ENCODE measurements at places on chromosomes 6 and 20.

- DNase-seq: no peak
Measured at GRCh38 chr6:135274561-135275293, 93.6 kb downstream of the MYB start.

- no peak for DNase-seq
Measured at GRCh38 chr6:140203661-140204147, 829.3 kb upstream of the CITED2 start.

GRCh38 chr6:149513915-149514314 is 29.1 kb upstream of the ZC3H12D start:
- DNase-seq: no peak

- DNase-seq: no peak
Measured at GRCh38 chr6:109793021-109793420, 101.9 kb downstream of the FIG4 start.

GRCh38 chr6:83601119-83601518 is 88.8 kb downstream of the PRSS35 start:
- DNase-seq: no peak

DNA sequence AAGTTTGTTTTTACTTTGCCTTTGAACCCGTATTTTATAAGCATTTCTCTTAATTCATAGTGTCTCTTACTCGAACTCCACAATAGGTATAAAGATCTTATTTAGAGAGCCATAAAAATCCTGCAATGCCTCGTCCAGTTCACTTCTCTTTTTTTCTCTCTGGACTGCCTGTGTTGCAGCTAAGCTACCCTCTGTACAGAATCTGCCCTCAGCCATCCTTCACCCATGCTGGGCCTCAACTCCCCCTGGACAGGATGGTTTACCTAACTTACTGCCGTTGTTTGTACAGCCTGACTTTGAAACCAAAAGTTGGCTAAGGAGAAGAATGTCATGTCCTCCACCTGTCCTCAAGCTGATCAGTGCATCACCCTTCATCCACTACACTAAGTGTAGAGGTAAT is 10.4 kb downstream of the QRSL1 start:
- DNase-seq: no peak

DNA sequence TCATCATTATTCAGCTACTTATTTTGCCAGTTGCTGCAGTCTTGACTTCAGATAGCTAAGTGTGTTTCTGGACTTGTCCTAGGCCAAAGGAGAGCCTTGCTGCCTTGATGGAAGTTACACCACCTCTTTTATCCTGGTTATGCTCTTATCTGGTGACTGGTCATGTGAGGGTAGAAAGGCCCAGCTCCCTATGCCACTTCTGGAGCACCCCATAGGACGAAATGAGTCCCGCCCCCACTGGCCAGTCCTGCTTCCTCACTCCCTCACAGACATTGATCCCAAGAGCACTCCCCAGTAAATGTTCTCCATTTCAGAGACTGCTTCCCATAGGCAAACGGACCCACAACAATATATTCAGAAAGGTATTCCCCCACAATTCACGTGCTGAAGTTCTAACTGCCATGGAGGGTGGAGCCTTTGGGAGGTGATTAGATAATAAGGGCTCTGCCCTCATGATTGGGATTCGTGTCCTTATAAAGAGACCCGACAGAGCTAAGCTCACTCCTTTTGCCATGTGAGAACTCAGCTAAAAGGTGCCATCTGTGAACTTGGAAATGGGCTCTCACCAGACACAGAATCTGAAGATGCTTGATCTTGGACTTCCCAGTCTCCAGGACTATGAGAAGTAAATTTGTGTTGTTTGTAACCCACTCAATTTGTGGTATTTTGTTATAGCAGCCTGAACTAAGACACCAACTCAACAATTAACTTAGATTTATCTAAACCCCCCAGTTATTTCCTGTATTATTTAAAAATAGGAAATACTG is 21.5 kb upstream of the ELOVL2 start:
- DNase-seq: no peak

- DNase-seq: no peak
Measured at GRCh38 chr6:159508931-159509330, 184.1 kb downstream of the SOD2 start.

DNA sequence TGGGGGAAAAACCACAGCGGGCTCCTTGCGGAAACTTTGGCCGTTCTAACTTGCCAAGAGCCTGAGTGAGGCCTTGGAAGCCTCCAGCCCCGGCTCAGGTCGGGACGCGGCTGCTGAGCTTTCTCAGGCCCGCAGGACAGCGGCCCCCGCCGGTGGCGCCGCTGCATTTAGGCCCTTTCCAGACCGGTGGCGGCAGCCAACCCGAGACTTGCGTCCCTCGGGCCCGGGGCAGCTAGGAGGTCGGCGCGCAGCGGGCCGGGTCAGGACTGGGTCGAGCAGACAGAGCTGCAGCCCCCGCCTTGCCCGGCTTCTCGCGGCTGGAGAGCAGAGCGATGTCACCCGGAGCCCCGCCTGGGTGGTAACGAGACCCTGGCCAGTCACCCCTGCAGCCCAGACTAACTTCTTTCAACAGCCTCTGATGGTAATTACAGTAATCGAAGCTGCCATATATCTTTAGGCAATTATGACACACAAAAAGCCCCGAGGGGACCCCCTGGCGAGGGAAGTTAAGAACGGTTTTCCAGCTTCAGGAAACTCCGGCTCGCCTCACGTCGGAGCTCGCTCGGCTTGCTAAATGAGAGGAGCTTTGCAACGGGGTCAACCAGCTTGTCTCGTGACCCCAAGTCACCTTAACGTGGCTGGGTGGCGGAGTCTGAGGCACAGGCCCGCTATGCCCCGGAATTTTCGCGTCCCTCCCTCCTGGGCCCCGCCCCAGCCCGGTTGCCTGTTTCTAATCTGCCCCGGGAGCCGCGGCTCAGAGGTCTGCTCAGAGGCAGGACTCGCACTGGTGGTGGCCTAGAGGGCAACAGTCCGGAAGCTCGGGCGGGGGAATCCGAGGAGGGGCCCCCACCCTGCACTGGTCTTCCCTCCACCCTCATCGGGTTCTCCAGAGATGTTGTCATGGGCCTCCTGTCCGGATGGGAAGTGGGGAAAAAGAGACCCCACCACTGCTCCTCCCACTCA is 3.0 kb downstream of the NR2E1 start:
- peak; percentile 98 for DNase-seq

- DNase-seq: peak; percentile 67
Measured at GRCh38 chr6:44025226-44025625, 102.0 kb downstream of the MRPL14 start.

- DNase-seq: no peak
Measured at GRCh38 chr20:51481341-51481914, 61.1 kb downstream of the NFATC2 start.

GRCh38 chr6:66179361-66179760 is 472.3 kb upstream of the EYS start:
- no peak for DNase-seq

DNA sequence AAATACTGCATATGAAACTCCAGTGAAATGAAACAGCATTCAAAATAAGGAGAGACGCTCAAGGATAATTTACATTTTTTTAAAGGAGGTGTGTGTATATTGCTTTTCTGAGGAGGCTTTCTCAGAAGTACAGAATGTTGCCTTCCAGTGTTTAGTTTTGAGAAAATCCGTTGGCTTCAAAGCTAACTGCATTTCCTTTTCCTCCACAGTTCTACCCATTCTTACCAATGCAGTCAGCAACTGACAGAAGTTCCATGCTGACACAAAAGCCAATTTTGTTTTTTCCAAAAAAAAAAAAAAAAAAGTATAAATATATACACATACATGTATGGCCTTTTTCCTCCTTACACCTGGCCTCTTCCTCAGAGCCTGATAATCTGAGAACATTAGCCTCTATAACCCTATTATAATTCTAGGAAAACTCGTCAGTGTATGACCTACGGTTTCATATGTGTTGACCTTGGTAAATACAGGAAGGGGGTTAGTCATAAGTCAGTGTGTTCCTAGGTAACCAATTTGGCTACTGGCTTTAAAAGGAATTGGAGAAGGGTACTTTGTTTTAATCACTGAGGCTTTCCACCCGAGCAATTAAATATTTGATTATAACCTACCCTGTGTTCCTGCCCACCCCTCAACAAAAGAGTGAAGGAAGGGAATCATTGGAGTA is 24.2 kb downstream of the MGME1 start:
- peak; percentile 94 for DNase-seq

- DNase-seq: no peak
Measured at GRCh38 chr6:33017018-33017417, 7.6 kb upstream of the HLA-DOA start.

GRCh38 chr6:12826584-12826983 is 110.0 kb downstream of the PHACTR1 start:
- DNase-seq: no peak

DNA sequence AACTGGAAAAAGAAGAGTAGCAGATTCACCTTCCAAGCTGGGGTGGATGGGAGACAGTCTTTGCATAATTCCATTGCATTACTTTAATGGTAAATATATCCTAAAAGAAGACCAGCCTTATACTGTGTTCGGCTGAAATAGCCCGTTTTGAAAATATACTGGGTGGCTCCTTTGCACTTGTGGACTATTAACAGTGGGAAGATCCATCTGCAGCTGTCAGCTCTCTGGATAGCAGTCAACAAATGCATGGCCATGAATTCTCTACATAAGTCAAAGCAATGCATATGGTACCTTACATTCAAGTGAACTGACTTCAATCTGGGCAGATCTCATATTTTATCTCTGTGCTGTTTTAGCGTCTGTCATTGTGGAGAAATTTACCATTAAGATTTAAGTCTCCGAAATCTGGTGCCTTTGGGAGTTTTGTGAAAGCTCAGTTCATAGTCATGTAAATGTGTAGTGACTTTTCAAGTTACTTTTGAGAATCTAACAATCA is 400.6 kb upstream of the RNF217 start:
- DNase-seq: no peak

DNA sequence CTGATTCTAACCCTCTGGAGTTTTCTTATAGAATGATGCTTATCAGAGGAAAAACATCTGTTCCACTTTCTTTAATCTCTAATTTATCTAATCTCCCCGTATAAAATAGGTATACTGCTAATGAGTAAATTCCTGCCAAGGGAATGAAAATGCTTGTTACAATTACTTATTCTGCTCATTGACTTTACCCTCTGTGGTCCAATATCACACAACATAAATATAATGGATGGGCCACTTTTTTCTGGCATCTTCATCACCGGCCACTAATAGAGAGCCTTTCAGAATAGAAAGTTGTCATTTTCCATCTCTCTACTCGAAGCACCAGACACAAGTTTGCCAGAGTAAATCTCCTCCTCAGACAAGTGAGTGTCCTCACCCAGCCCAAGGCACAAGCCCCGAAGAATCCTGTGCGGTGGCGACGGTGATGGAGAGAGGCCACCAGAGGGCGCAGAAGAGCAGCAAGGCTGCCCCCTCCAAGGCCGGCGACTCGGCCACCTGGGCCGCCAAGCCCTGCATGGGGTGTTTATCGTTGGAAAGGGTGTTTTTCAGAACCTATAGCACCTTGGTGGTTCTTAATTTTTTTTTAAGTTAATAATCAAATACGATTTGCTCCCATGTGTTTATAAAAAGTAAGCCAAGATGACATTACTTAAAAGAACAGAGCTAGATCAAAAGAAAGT is 212.9 kb upstream of the ARID1B start:
- DNase-seq: peak; percentile 89

GRCh38 chr20:16209951-16210361 is 363.3 kb downstream of the KIF16B start:
- no peak for DNase-seq

- DNase-seq: peak; percentile 20
Measured at GRCh38 chr6:17036065-17036393, 65.8 kb upstream of the STMND1 start.

DNA sequence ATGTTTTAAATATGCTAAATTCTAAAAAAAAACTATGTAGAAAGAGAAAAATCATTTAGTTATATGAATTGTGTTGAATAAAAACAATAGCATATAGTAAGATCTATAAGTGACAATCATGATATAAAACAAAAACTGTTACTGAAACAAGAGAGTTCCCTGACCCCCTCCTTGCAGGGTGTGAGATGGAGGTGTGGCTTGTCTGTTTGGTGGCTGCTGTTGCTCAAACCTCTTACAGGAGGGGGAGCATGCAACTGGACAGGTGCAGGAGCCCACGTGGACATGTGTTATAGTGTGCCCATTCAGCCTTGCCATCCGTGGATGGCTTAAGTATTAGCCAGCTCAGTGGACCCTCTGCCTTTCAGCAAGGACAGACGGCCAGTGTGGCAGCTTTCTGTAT is 206.7 kb downstream of the MOXD1 start:
- DNase-seq: no peak

DNA sequence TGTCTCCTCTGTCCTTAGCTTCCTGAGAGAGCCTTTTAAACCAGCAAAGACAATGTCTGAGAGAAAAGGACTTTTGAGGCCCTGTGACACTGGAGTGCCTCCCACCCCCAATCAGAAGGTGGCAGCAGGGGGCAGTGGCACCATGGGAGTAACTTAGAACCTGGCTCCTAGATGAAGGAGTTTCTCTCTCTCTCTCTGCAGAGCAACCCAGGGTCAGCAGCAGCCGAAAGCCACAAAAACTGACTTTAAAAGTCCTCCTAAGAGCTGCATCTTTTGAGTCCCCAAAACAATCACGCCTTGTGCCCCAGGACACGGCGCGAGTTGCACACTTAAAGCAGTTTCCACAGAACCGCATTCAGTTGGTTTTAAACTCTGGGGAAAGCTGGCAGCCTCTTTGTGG is 5.3 kb upstream of the TCP11 start:
- peak; percentile 77 for DNase-seq

GRCh38 chr6:108716801-108717791 is 131.1 kb upstream of the ARMC2 start:
- no peak for DNase-seq

DNA sequence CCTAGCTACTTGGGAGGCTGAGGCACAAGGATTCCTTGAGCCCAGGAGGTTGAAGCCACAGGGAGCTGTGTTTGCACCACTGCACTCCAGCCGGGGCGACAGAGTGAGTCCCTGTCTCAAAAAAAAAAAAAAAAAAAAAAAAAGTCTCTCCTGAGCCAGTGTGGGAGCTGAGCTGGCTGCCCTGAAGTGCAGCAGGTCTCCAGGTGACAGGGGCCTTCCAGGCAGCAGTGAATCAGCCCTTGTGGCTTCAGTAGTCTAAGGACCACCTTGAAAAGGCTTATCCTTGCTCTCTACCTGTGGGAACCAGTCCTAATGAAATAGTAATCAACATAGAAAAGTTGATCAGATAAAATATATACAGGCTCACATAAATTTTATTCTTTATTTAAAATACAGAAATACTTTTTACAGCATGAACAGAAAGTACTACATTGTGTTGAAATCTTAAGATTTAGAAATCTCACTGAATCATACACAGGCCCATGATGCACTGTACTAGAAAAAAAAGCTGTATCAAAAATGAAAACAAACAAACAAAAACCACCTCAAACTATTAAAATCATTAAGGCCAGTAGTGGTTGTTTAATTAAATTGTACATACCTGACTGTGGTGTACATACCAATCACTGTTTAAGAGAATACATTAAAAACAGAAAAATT is 128.9 kb downstream of the SCML4 start:
- no peak for DNase-seq

DNA sequence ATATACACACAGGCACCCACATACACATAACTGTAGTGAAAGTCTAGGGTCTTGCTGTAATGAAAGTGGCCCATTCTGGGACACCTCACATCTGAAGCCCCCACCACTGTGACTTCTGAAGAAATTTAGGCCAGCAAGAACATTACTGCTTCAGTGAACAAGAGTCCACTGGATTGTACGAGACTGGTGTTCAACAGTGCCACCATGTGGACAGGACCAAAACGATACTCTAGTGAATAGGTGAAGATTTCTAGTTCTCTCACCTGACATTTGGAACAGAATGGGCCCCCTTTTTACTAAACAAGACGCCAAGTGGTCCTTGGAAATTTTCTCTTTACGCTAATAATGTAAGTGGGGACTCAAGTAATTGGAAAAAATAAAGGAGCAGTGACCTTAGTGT is 156.9 kb downstream of the MAFB start:
- peak; percentile 33 for DNase-seq

GRCh38 chr6:154981079-154981870 is 13.8 kb upstream of the TIAM2 start:
- peak; percentile 19 for DNase-seq
